A549 treated with GW870086 at 1 μM for 4 hours (cell line): ENCODE measurements at places on chromosomes 12 and 14. TPM values are rescaled to one million over a fixed set of nuclear protein-coding genes. Genes with fewer than 3 reads are reported as not detected.

The B3GNT4 gene
- total RNA-seq: 0.55 to 2.5 TPM (median 0.96 TPM) in 5 replicates

The TPPP2 gene
- not detected in 5 replicates for total RNA-seq

The OR4Q2 gene
- not detected in 5 replicates for total RNA-seq

The DDX54 gene
- 49.9 to 80.9 TPM (median 73.8 TPM) in 5 replicates for total RNA-seq

The LRRK2 gene
- total RNA-seq: 1.5 to 2.0 TPM (median 1.8 TPM) in 5 replicates

The AMN gene
- 0.24 to 0.56 TPM (median 0.39 TPM) in 5 replicates for total RNA-seq

The TOX4 gene
- total RNA-seq: 50.9 to 71.2 TPM (median 66.9 TPM) in 5 replicates

The STRAP gene
- total RNA-seq: 176 to 207 TPM (median 193 TPM) in 5 replicates

The ADSS1 gene
- 6.4 to 7.9 TPM (median 7.3 TPM) in 5 replicates for total RNA-seq

The CCDC197 gene
- not detected in 5 replicates for total RNA-seq

The HPD gene
- 1.6 to 2.2 TPM (median 2.0 TPM) in 5 replicates for total RNA-seq

The IL31 gene
- total RNA-seq: not detected in 5 replicates

The CLEC1B gene
- total RNA-seq: not detected in 5 replicates

The FAM186B gene
- total RNA-seq: 0.08 to 0.16 TPM (median 0.13 TPM) in 4 of 5 replicates, not detected in the other

The RFX4 gene
- not detected in 5 replicates for total RNA-seq

The SIX1 gene
- 6.2 to 8.7 TPM (median 8.0 TPM) in 5 replicates for total RNA-seq

The ANO4 gene
- total RNA-seq: 0.12 to 0.20 TPM (median 0.15 TPM) in 4 of 5 replicates, not detected in the other

The DHH gene
- 0.03 TPM in 1 of 5 replicates, not detected in the others for total RNA-seq

The SCFD1 gene
- total RNA-seq: 30.5 to 41.9 TPM (median 38.2 TPM) in 5 replicates

The PAH gene
- not detected in 5 replicates for total RNA-seq

The PRIMA1 gene
- total RNA-seq: 0.22 to 0.35 TPM (median 0.31 TPM) in 5 replicates

The DIO2 gene
- total RNA-seq: 1.8 to 3.4 TPM (median 2.7 TPM) in 5 replicates

The KLRK1 gene
- total RNA-seq: not detected in 5 replicates

The C3AR1 gene
- total RNA-seq: not detected in 5 replicates

The HHIPL1 gene
- 0.16 to 0.38 TPM (median 0.20 TPM) in 5 replicates for total RNA-seq

The PTHLH gene
- 15.5 to 17.9 TPM (median 16.8 TPM) in 5 replicates for total RNA-seq

The GNPTAB gene
- 9.6 to 14.9 TPM (median 13.5 TPM) in 5 replicates for total RNA-seq

The MSI1 gene
- 0.77 to 1.9 TPM (median 1.4 TPM) in 5 replicates for total RNA-seq

The ADAM21 gene
- 0.05 to 0.06 TPM (median 0.05 TPM) in 3 of 5 replicates, not detected in the others for total RNA-seq

The TRHDE gene
- 0.14 to 0.19 TPM in 2 of 5 replicates, not detected in the others for total RNA-seq

The MYF5 gene
- not detected in 5 replicates for total RNA-seq

The RBMS2 gene
- total RNA-seq: 8.6 to 11.0 TPM (median 10.8 TPM) in 5 replicates

The TAS2R50 gene
- not detected in 5 replicates for total RNA-seq

The CCDC38 gene
- 0.07 to 0.16 TPM (median 0.11 TPM) in 4 of 5 replicates, not detected in the other for total RNA-seq

The SMCO2 gene
- total RNA-seq: 0.12 TPM in 1 of 5 replicates, not detected in the others

The ZC3H10 gene
- total RNA-seq: 2.4 to 3.6 TPM (median 2.6 TPM) in 5 replicates

The NPFF gene
- 0.85 TPM in 1 of 5 replicates, not detected in the others for total RNA-seq

The SLCO1B1 gene
- total RNA-seq: 0.19 to 0.46 TPM (median 0.29 TPM) in 5 replicates

The IAPP gene
- total RNA-seq: not detected in 5 replicates

The OR8S1 gene
- not detected in 5 replicates for total RNA-seq

The FMNL3 gene
- total RNA-seq: 1.3 to 2.1 TPM (median 1.8 TPM) in 5 replicates

The TTC9 gene
- total RNA-seq: 3.0 to 3.6 TPM (median 3.3 TPM) in 5 replicates

The SPX gene
- total RNA-seq: 3.4 to 4.4 TPM (median 3.7 TPM) in 5 replicates

The LARP4 gene
- total RNA-seq: 36.4 to 49.1 TPM (median 46.9 TPM) in 5 replicates

The MED6 gene
- 42.3 to 53.2 TPM (median 45.2 TPM) in 5 replicates for total RNA-seq

The MYH6 gene
- total RNA-seq: 0.02 to 0.03 TPM in 2 of 5 replicates, not detected in the others

The CYP27B1 gene
- total RNA-seq: 1.7 to 2.4 TPM (median 2.2 TPM) in 5 replicates

The GPR68 gene
- 0.06 to 0.16 TPM (median 0.12 TPM) in 4 of 5 replicates, not detected in the other for total RNA-seq

The METTL25 gene
- 2.0 to 3.4 TPM (median 2.6 TPM) in 5 replicates for total RNA-seq

The KLHL33 gene
- not detected in 5 replicates for total RNA-seq

The P2RX2 gene
- total RNA-seq: 0.12 TPM in 1 of 5 replicates, not detected in the others
